Hippocampal formation (tissue), 2 donors: ENCODE measurements at places on chromosomes 3 and 15.

GRCh38 chr3:16740515-16740914, 135.3 kb upstream of the DAZL start:
- DNase-seq, result no peak

DNA sequence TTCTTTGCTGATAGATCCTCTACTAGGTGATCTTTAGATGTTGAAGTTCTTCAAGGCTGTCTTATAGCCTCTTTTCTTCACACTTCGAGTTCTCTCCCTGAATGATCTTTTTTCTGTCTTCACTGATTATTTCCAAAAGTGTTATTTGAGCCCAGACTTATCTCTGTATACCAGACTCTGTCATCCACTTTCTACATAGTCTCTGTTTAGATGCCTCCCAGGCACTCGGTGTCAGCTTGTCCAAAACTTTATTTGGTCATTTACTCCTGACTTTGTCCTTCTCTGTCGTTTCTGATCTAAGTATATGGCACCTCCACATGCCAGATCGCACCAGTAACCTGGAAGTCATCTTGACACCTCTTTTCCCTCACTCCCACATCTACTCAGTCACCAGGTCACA, 27.6 kb downstream of the KLHL18 start:
- no peak for DNase-seq

GRCh38 chr15:55289011-55289745, 435 bp downstream of the RAB27A start:
- no peak for DNase-seq

- DNase-seq, result no peak
Observed at GRCh38 chr3:95750097-95750496, 1064.3 kb upstream of the EPHA6 start.

GRCh38 chr3:11381563-11381962, 109.4 kb downstream of the ATG7 start:
- no peak for DNase-seq

DNA sequence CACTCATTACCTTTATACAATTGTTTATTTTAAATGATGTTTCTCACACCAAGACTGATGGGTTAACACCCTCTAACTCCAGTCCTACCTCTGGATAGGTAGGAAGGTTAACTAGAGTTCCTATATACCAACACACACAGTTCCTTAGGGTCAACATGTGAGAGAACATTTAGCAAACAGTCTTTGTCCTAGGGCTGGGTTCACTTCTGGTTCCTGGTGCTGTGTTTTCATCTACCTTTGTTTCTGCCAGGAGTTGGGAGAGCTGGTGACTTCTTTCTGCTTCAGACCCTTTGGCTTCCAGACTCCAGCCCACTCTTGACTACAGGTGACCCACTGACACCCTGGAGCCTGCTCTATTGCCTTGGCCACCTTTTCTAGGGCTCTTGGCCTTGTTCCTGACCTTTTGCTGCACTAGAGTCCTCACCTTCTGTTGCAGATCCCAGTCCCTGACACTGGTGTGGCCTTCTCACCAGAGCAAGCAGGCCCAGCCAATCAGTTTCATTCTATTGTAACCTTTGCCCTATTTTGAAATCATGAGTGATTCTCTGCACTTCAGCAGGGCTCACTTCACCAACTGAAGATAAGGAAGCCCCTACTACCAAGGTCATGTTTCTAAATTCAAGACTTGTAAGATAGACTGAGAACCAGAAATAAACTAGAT, 50.0 kb upstream of the SECISBP2L start:
- DNase-seq, result no peak

DNA sequence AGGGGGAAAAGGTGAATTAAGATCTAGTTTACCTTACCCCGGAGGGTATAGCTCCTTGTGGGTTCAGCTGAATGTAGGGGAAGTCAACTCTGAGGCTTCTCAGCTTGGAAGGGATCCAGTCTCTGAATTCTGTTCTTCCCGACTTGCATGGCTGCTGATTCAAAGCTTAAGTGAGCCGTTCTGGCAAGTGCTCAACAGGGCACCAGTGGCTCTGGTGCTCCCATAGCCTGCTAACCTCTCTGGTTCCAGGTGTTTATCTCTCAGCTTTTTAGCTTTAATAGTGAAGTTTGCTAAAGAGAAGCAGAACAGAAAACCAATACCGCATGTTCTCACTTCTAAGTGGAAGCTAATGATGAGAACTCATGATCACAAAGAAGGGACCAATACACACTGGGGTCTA, 46.3 kb upstream of the RBP1 start:
- DNase-seq, result no peak

DNA sequence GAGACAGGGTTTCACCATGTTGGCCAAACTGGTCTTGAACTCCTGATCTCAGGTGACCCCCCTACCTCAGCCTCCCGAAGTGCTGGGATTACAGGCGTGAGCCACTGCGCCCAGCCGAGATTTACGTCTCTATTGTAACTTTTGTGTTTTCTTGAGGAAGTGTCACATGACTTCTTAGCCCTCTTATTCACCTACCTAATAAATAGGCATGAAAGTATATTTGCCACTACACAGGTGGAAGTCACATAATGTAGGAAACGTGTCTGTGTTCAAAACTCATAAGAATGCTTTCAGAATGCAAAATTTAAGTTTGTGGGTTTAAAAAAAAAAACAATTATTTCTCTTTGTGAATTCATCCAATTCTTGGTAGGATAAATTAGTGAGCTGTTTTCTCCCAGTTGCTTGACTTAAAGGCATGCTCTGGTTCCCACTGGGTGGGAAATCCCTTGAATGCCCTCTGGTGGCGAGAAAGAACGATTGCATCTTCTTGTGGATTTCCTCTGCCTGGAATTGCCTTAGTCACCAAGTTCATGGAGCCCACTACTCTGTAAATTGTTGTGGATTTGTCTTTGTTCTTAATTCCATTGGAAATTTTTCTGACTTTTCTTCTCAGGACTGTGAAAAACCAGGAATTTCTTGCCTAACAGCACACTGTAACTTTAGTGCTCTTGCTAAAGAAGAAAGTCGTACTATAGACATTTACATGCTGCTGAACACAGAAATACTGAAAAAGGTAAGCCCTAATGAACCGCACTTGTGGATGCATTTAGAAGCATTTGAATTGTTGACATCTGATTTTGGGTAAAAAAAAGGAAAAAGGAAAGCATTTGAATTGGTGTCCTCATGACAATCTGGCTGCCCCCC, 82.2 kb upstream of the CTDSPL start:
- DNase-seq, result no peak

GRCh38 chr3:62718011-62718410, 157.2 kb downstream of the CADPS start:
- no peak for DNase-seq

DNA sequence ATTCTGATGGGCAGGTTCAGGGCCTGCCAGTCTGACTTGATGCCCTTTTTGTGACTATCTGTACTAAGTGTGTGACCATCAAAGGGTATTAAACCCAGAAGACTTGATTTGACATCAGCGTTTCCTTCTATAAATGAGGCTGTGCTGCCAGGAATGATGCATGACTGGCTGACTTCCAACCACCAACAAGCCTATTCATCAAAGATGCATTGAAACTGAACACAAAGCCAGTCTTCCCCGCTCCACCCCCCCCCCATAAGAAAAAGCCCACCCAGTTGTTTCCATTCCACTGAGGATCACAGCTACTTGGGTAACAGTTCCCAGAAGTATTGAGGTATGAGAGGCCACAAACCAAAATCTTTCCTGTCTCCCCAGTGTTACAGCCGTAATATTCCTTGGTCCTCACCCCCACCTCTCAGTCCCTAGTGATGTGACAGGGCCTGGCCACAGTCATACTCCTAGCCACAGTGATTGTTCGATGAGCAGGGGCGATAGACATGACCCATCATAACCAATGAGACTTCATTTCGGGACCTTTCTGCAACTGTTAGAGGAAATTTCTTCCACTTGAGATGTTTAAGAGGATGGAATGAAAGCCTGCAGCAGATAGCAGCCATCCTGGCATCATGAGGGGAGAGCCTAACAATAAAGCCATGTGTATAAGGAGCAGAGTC, 22.6 kb downstream of the SH3BP5 start:
- peak; percentile 70 for DNase-seq

- DNase-seq, result no peak
Observed at GRCh38 chr3:107681396-107681795, 158.6 kb downstream of the BBX start.

DNA sequence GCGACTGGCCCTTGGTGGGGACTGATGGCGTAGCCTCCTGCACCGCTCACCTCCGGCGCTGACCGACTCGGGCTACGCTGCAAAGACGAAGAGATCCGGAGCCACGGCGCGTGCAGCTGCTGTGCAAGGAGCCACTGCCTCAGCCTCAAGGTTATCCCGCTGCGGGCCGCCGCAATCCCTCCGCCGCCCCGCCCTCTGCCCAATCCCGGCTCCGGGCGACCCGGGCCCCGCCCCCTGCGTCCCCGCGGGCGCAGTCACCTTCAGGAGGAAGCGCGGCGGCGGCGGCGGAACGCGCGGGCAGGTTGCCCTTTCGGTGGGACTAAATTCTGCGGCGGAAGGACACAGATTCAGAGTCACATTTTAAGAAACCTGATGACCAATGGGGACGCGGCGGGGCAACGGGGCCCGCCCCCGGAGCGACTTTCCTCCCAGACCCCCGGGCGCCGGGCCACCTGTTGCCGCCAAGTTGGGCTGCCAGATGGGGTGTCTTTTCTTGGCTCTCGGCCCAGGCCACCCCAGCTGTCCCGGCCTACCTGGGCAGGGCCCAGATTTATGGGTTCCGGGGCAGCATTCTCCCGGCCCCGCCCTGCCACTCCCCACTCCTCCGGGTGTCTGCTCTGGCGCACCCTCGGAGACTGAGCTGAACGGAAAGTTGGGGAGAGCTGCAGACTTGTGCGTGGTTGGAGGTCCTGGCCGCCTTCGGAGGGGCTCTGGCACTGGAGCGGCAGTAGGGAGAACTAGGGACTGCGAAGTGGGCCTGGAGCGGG, at the start of gene PKM:
Gene PKM (minus strand): TSS at position 125 of the 767 bp plus-strand sequence. CDS start 12,093 bp downstream, outside the sequence.
- peak; percentile 81 for DNase-seq

DNA sequence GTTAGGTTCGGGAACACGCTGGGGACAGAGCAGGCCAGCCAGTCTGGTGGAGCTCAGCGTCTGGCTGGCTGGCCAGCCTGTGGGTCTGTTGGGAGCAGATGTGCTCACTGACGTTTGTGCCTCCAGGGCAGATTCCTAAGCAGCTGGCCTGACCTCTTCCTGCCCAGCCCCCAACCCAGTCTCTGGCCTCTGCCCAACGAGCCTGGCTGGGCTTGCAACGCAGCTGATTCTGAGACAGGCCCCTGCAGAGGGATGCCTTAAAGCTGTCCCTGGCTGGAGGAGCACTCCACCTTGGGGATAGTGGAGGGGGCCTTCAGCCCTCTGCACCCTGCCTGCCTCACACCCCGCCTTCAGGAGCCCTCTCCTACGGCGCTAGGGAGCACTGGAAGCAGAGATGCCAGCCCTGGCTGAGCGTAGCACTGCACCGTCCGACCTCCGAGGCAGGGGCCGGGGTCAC, 46.0 kb downstream of the KLF13 start:
- DNase-seq, result peak; percentile 71

- no peak for DNase-seq
Observed at GRCh38 chr3:149592758-149593240, 65.0 kb downstream of the WWTR1 start.

- no peak for DNase-seq
Observed at GRCh38 chr15:83206526-83207008, 1.1 kb downstream of the HDGFL3 start.

DNA sequence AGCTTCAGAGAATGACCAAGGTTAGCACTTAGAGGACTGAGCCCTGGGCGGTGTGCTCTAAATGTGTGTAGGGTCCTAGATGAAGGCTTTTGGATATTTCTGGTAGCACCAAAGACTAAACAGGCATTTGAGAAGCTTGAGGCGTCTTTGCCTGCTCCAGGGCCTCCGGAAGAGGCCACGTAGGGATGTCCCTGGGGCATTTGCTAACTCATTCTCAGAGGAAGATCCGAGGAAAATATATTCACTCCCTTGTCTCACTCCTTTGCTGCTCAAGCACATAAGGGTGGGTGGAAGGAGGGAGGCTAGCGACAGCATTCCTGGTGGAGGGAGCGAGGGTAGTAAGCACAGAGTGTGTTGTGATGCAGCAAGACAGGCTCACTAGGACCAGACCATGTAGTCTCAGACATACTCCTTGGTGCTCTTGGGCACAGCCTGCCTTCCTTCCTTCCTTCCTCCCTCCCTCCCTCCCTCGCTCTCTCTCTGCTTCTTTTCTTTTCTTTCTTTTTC, 38.5 kb upstream of the XCR1 start:
- DNase-seq, result no peak

- DNase-seq, result no peak
Observed at GRCh38 chr15:19987389-19988048, 554.1 kb downstream of the GOLGA6L6 start.

- DNase-seq, result no peak
Observed at GRCh38 chr3:195811756-195812155, at the start of gene MUC4. TSS of gene MUC4 (minus strand) at chr3:195811929. CDS start at chr3:195811817, 112 bp downstream.

- DNase-seq, result no peak
Observed at GRCh38 chr15:70125605-70126004, 27.9 kb upstream of the TLE3 start.

GRCh38 chr15:75799190-75799589, 44.1 kb upstream of the UBE2Q2 start:
- no peak for DNase-seq

GRCh38 chr15:42994546-42994945, 74.0 kb upstream of the TTBK2 start:
- DNase-seq, result no peak

- DNase-seq, result no peak
Observed at GRCh38 chr3:70729845-70730244, 417.4 kb upstream of the MDFIC2 start.

- peak; percentile 58 for DNase-seq
Observed at GRCh38 chr15:32838820-32839219, 121.0 kb downstream of the GREM1 start.

DNA sequence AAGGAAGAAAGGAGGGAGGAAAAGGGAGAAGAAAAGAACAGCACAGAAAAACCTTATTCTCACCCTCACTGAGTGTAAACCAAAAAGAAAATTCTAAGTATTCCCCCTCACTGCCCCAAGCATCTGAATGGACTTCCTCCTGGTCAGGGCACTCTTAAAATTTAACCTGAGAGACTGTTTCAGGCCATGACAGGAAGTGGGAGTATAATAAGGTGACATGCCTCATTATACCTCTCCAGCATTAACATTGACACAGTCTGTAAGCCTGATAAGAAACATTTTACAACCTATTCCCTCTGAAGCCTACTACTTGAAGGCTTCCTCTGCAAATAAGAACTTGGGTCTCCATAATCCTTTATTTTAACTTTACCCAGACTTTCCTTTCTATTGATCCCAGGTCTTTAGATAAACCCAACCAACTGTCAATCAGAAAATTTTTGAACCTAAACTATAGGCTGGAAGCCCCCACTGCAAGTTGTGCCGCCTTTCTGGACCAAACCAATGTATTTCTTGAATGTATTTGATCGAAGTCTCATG, 41.7 kb downstream of the SLCO2A1 start:
- DNase-seq, result no peak

DNA sequence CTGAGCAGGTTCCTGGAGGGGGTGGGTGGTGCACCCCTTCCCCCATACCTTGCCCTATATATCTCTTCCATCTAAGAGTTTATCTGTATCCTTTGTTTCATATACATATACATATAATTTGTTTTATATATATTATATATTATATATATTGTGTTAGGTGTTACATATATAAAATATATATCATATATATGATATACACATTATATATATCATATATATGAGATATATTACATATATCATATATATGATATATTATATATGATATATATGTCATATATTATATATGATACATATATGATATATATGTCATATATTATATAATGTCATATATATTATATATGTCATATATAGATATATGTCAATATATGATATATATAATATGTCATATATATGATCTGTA, 31.1 kb downstream of the EXD1 start:
- no peak for DNase-seq
